Activated T-cell treated with anti-CD3 and anti-CD28 coated beads for 1 hour (primary cell): ENCODE measurements at places on chromosomes 3 and 15.

DNA sequence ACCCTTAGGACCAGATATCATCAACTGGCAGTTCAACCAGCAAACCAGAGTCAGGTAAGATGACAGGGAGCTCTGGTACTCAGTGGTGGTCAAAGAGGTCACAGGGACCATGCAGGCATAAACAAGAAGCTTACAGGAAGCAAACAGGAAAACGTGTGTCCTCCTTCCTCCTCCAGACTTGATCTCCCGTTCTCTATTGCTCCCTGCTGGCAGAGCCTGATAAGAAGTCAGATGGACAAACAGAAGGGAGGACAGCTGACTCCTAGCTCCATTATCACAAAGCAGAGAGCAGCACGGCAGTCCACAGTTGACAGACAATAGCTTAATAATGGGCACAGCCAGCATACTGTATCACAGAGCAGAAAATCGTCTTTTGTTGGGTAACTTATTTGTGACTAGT, 156.5 kb upstream of the SLC2A2 start:
- DNase-seq = no peak

DNA sequence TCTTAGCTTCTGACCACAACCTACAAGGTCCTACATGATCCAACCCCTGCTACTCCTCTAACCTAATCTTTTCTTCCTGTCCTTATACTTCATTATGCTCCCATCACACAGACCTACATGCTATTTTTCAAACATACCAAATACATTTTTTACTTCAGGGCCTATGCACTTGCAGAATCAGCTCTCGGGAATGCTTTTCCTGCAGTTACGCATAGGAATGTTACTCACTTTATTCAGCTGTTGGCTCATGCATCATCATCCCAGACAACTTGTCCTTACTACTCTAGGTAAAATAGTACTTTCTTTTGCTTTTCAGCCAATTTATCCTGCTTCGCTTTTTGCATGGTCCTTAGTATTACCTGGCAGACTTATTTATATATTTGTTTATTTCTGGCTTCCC, 105.6 kb downstream of the OXSM start:
- no peak for DNase-seq

DNA sequence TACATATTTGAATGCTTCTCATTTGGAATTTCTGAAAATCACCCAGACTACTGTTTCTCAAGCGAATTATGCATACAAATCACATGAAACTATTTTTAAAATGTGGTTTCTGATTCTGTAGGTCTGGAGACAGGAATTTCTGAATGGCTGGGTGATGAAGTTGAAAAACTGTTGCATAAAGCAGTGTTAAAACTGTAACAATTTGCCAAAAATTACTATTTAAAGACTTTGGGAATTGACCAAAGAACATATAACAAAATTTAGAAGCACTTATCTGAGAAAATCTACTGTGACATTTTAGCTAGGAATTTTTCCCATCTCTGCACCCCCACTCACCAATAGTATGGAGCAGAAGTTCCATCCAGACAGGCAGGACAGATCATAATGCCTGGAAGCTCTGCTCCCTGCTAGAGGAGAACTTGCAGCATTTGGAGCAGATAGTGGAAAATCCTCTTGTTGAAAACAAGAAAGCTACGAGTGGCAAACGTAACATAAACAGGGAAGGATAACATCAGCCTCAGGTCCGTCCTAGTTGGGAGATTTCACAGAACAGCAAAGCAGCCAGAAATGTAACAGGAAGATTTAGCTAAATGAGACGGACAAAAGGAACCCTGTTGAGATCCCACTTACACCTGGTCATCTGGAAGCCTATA, 132.3 kb upstream of the MCTP2 start:
- no peak for DNase-seq

- DNase-seq = no peak
Measured at GRCh38 chr3:105101603-105102002, 265.1 kb upstream of the ALCAM start.

- DNase-seq = no peak
Measured at GRCh38 chr3:188727052-188727451, 444.7 kb upstream of the TPRG1 start.
